ENCODE measurements at places on chromosomes 11 and 22.
A peak's percentile ranks its signal among the peaks of the same experiment; 100 is the strongest.

- H3K27me3 ChIP-seq = no peaks in the 10 kb centered on the region
- H3K27ac ChIP-seq = no peak overlapping the region
- no peak overlapping the region for H3K4me3 ChIP-seq
- H3K4me1 ChIP-seq = no peaks in the 10 kb centered on the region
Observed at GRCh38 chr22:41870786-41871185, 37.9 kb downstream of the SREBF2 start.

DNA sequence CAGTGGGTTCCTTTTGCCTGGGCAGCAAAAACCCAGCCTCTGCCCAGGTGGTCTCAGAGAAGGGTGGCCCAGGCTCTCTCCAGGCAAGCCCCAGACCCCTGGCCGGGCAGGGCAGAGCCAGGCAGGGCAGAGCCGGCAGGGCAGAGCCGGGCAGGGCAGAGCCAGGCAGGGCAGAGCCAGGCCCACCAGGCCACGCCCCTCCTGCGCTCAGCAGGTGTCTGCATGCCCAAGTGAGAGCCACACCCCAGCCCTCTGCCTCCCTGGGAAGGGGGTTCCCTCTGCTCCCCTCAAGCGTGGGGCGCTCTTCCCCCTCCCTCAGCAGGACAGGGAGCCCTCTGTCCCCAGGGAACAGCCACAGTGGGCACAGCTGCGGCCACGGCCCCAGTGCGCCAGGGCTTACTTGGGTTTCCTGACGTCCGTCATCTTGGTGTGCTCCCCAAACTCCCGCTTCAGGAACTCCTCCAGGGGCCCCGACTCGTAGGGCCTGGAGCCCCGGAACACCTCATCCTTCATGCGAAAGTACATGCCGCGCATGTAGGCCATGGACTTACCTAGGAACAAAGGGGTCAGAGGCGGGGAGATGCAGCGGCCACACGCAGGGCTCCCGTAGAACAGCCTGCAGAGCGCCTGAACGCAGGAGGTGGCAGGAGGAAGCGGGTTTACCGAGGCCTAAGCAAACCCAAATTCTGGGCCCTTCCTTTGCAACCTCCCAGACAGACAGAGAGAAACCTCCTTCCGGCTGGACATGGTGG lies 10.1 kb upstream of the BAIAP2L2 start:
- H3K4me1 ChIP-seq = no peaks in the 10 kb centered on the region
- no peak overlapping the region for H3K4me3 ChIP-seq
- peaks cover 12% of the 10 kb centered on the region for H3K36me3 ChIP-seq
- H3K27ac ChIP-seq = no peak overlapping the region
- H3K27me3 ChIP-seq = no peaks in the 10 kb centered on the region

DNA sequence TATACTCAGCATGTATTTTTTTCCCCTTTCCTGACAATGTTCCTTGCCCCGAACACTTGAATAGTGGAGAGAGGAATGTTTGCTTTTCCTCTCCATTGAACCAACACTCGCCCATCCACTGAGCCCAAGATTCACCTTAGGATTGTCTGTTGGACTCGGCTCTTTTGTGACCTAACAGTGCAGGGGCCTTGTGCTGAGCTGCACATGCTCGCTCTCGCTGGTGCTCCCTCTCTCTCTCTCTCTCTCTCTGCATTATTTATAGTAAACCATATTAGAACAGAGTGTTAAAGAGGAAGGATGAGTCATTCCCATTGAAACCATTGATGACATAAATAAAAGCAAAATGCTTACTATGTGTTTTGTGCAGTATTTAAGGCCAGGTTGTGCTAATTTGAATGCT lies 20.7 kb downstream of the ZBTB16 start:
- peaks cover 63% of the 10 kb centered on the region for H3K36me3 ChIP-seq
- no peak for DNase-seq
- no peak overlapping the region for H3K4me3 ChIP-seq
- no peaks in the 10 kb centered on the region for H3K27me3 ChIP-seq
- H3K27ac ChIP-seq = peak overlapping the region; percentile 61

GRCh38 chr11:120709808-120710207 lies 198.3 kb downstream of the GRIK4 start:
- H3K27ac ChIP-seq = no peak overlapping the region
- no peak for DNase-seq
- H3K27me3 ChIP-seq = no peaks in the 10 kb centered on the region
- no peaks in the 10 kb centered on the region for H3K36me3 ChIP-seq
- H3K4me1 ChIP-seq = no peaks in the 10 kb centered on the region
- no peak overlapping the region for H3K4me3 ChIP-seq

GRCh38 chr11:91563176-91563575 lies 661.4 kb upstream of the FAT3 start:
- H3K4me1 ChIP-seq = no peaks in the 10 kb centered on the region
- no peak for DNase-seq
- H3K27me3 ChIP-seq = no peaks in the 10 kb centered on the region
- H3K4me3 ChIP-seq = no peak overlapping the region
- no peak overlapping the region for H3K27ac ChIP-seq

- peaks cover 10% of the 10 kb centered on the region for H3K4me1 ChIP-seq
- no peak overlapping the region for H3K4me3 ChIP-seq
- no peak overlapping the region for H3K27ac ChIP-seq
- H3K36me3 ChIP-seq = no peaks in the 10 kb centered on the region
- no peak for DNase-seq
Observed at GRCh38 chr11:34443136-34443535, 4.4 kb downstream of the CAT start.

GRCh38 chr11:128194216-128194615 lies 393.1 kb downstream of the ETS1 start:
- H3K4me1 ChIP-seq = no peaks in the 10 kb centered on the region
- no peak for DNase-seq
- H3K27ac ChIP-seq = no peak overlapping the region
- no peaks in the 10 kb centered on the region for H3K27me3 ChIP-seq

GRCh38 chr11:105867742-105868141 lies 154.3 kb downstream of the MSANTD4 start:
- no peaks in the 10 kb centered on the region for H3K36me3 ChIP-seq
- H3K27me3 ChIP-seq = peaks cover 4% of the 10 kb centered on the region
- no peak overlapping the region for H3K4me3 ChIP-seq
- no peak for DNase-seq

GRCh38 chr11:120747850-120748814 lies 236.6 kb downstream of the GRIK4 start:
- no peaks in the 10 kb centered on the region for H3K36me3 ChIP-seq
- no peak overlapping the region for H3K4me3 ChIP-seq
- no peaks in the 10 kb centered on the region for H3K4me1 ChIP-seq
- DNase-seq = no peak
- no peak overlapping the region for H3K27ac ChIP-seq
- H3K27me3 ChIP-seq = no peaks in the 10 kb centered on the region

DNA sequence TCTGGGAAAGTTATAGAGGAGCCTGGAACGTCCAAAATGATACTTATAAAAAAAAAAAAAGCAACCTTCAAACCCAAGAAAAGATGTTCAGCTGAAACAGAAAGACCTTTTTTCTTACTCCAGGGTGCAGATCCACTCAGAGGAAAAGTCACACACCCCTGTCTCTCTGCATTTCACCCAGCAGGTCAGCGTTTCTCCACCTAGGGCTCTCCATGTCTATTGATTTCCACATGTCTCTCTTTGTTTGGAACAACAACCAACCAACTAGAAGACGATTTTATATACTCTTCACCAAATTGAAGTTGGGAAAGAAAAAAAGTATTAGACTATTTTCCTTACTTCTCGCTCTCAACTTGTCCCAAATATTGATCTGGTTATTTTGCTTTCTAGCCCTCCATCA lies 42.2 kb upstream of the BLID start:
- H3K36me3 ChIP-seq = no peaks in the 10 kb centered on the region
- no peak for DNase-seq
- H3K27ac ChIP-seq = peak overlapping the region; percentile 63
- H3K27me3 ChIP-seq = no peaks in the 10 kb centered on the region
- H3K4me3 ChIP-seq = peak overlapping the region; percentile 33

- H3K27ac ChIP-seq = peak overlapping the region; percentile 38
- H3K36me3 ChIP-seq = no peaks in the 10 kb centered on the region
- H3K4me3 ChIP-seq = peak overlapping the region; percentile 36
- DNase-seq = peak; percentile 38
- peaks cover 52% of the 10 kb centered on the region for H3K4me1 ChIP-seq
Observed at GRCh38 chr11:64342869-64343745, 3.1 kb downstream of the CCDC88B start.

DNA sequence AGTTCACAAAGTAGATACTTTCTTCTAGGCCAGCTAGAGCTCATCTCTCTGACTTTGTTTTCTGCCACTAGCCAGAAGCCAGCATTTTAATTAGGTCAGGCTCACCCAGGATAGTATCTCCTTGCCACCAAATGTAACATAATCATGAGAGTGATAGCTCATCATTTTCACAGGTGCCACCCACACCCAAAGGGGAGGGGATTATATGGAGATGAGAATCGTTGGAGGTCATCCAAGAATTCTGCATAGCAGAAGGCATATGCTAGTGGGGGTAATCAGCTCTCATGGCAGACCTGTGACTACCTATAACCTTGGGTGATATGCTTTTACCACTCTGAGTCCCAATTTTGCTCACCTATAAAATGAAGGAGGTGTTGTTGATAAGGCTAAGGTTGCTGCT lies 523.0 kb downstream of the METTL15 start:
- no peaks in the 10 kb centered on the region for H3K27me3 ChIP-seq
- H3K4me1 ChIP-seq = no peaks in the 10 kb centered on the region
- no peak for DNase-seq
- H3K4me3 ChIP-seq = no peak overlapping the region
- H3K36me3 ChIP-seq = no peaks in the 10 kb centered on the region

DNA sequence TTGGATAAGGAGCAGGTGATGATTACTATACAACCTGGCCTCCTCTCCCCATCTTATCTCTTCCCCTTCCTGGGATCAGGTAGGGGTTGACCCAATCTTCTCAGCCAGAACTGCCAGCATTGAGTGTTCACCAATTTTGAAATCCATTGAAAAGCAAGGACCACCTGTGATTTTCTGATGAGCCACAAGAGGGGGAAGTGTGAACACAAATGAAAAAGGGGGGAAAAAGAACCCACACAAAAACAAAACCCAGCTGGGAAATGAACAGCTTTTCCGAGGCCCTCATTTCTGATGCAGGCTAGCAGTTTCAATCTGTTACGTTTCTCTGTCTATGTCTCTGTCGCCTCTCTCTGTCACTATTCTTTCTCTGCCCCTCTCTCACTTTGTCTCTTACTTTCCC lies 161.9 kb downstream of the INSC start:
- H3K4me3 ChIP-seq = no peak overlapping the region
- H3K36me3 ChIP-seq = no peaks in the 10 kb centered on the region
- H3K27me3 ChIP-seq = no peaks in the 10 kb centered on the region

DNA sequence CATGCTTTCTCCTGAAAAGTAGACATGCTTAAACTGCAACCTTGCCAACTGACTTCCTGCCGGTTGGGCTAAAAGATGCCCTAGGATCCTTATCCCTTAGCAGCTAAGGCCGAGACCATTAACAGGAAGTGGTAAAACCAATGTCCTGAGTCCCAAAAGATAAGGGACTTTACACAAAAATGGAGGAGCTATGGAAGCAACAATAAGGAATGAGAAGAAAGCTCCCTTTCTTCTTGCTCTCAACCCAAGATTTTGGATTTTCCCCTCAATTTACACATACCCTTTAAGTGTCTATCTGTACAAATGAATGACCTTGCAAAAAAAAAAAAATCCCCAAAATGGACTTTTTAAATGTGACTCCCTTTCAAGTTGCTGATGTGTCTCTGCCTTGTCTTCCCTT lies 11.1 kb downstream of the MRPL17 start:
- no peaks in the 10 kb centered on the region for H3K27me3 ChIP-seq
- no peak overlapping the region for H3K4me3 ChIP-seq
- no peaks in the 10 kb centered on the region for H3K4me1 ChIP-seq
- H3K27ac ChIP-seq = no peak overlapping the region
- DNase-seq = no peak

DNA sequence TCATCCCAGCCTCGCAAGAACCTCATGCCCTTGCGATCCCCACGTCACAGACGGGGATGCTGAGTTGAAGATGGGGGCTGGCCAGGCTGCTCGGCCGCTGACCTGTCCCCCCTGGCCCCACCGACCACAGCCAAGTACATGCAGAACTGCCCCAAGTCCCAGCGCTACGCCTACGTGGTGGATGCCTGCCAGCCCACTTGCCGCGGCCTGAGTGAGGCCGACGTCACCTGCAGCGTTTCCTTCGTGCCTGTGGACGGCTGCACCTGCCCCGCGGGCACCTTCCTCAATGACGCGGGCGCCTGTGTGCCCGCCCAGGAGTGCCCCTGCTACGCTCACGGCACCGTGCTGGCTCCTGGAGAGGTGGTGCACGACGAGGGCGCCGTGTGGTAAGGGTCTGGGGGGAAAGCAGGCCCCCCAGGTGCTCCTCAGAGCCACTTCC lies 10.0 kb downstream of the MUC5B start:
- no peak overlapping the region for H3K27ac ChIP-seq
- no peaks in the 10 kb centered on the region for H3K4me1 ChIP-seq
- peak overlapping the region; percentile 9 for H3K4me3 ChIP-seq
- no peaks in the 10 kb centered on the region for H3K36me3 ChIP-seq
- no peak for DNase-seq
